Stimulated activated CD8-positive, alpha-beta memory T cell treated with anti-CD3 and anti-CD28 coated beads, Interleukin-7, amount 100 ng/mL, for 1 hour (primary cell): ENCODE measurements at places on chromosomes 4 and X.

- no peak for DNase-seq
Observed at GRCh38 chrX:132171881-132172280, 44.1 kb upstream of the FRMD7 start.

- DNase-seq = no peak
Observed at GRCh38 chrX:45137531-45137930, 63.1 kb downstream of the DIPK2B start.

GRCh38 chr4:187469627-187470026 is 525.9 kb upstream of the ZFP42 start:
- no peak for DNase-seq

DNA sequence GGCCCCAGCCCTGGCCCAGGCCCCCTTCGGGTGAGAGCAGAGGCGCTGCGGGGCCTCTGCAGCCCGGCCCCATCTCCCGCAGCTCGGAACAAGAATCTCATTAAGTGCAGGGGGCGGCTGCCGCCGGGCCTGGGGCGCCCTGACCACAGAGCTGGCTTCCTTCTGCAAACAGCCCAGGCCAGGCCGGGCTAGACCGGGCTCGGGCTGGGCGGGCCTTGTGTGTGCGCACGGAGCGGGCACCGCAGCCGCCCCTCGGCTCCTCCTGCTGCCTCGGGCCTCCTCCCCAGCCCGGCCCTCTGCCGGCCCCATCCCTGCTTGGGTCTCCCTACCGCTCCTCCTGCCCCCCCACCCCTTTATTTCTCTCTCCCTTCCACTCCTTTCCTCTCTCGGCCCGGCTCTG is 83.3 kb downstream of the EFNB1 start:
- DNase-seq = no peak

GRCh38 chr4:184924516-184924915 is 93.8 kb upstream of the HELT start:
- no peak for DNase-seq

- DNase-seq = peak; percentile 7
Observed at GRCh38 chr4:98260047-98260578, 1.1 kb upstream of the RAP1GDS1 start.

DNA sequence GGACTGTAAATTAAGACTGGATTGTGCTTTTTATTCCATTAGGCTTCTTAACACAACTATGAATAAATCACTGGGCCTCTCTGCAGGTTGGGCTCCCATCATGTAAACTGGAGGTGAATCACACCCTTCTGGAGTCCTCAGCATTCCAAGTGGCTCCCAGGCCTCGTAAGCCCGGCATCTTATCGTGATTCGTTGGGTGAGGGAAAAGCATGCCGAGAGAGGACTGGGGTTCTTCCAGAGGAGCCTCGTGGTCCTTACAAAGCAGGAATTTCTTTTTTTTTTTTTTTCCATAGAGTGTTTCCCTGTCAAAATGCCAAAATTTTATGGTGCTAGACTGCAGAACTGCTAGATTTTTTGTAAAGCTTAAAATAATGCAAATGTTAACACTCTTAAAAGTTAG is 20.0 kb downstream of the CLDN22 start:
- DNase-seq = no peak

- no peak for DNase-seq
Observed at GRCh38 chr4:8396762-8397406, 43.6 kb downstream of the ACOX3 start.

DNA sequence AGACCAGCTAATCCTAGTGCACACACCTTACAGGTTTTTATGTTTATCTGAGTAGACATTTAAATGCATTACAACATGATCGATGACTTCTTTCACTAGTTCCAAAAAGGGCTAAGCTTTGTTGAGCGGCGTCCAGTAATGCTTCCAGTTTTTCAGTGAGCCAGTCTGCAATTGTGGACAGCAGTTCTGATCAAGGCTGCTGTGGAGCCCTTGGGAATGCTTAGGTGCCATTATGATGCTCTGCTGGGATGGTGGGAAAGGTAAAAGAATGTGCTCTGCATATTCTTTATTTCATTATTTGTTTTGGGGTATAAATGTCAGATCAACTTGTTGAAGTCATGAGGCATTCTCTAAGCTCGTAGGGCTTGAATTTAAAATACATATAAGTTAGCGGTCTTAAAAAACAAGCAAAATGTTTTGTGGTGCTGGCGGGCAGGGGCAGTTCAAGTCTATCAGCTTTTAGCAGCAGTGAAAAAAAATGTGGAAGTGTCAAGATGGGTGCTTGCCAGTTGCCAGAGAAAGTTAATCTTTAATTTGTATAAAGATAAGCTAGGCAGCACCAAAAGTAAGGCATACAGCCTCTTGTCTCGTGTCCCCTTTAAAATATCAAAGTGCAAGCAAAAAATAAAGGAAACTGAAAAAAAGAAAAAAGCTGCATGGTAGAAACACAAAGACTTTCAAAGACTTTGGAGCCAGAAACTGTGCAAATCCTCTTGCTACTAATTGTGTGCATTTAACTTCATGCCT is 5.8 kb downstream of the MID1IP1 start:
- DNase-seq = no peak

DNA sequence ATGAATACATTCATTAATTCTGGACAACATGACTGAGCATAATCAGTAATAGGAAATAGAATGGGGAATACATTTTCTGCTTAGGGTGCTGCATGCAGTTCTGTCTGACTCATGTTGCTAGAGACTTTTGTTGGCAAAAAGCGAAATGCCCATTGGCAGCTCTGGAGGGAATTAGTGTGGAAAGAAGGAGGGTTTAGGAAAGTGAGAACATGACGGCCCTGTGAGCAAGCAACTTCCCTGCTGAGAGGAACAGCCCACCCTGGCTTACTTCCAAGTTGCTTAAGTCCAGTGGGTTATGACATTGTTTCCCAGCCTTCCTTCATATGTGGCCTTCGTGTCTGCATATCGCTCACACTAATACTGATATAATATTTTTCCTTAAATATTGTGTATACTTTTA is 13.8 kb downstream of the MAD2L1 start:
- DNase-seq = no peak

- DNase-seq = no peak
Observed at GRCh38 chrX:95885074-95885473, 799.6 kb upstream of the DIAPH2 start.

DNA sequence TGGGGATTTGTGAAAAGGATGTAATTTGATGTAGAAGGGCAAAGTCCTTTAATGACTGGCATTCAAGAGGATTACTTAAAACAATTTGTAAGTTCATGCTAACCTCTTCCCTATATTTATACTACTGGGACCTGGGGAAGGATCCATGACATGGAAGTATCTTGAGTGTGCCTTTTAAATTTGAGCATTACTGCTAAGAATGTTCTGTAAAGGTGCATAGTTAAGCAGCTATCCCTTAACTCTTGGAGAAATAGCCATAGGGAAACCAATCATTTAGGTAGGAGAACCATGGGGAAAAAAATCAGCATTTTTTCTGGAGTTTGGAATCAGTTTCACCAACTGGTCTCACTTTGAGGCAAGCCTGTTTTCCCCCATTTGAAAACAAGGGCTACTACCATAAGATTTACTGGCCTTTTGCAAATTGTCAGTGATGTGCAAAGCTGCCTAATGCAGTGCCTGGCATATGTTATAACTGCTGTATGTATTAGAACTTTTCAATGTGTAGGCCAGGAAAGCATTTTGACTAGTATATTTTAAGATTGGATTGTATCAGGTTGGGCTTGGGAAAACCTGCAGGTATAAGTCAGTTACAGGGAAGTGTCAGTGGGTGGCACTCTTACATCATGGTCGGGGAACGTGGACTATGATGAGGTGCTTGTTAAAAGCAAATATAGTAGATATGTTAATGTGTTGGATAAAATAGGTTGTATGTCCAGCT is 72.1 kb downstream of the PRSS12 start:
- DNase-seq = no peak

DNA sequence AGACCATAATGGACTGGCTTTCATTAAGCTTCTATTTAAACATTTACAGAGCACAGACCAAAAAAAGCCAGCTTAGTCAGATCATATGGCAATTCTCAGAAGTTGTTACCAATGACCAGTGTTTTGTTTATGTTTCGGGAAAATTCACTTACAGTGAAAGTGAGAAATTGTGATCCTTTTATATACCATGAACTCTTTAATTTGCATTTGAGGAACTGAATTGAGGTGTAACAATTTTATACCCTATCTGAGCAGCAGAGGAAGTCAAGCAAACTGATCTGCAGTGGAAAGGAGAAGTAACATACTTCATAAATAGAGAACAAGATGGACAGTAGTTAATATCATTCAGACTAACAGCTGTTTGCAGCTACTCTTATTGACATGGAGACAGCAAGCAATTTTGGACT is 97.1 kb downstream of the TMA16 start:
- no peak for DNase-seq

GRCh38 chr4:110627977-110628662 is 5.2 kb upstream of the PITX2 start:
- DNase-seq = no peak

GRCh38 chr4:48986654-48987164 is 634 bp downstream of the CWH43 start:
- no peak for DNase-seq

GRCh38 chr4:78613522-78614321 is 62.2 kb downstream of the ANXA3 start:
- DNase-seq = no peak

DNA sequence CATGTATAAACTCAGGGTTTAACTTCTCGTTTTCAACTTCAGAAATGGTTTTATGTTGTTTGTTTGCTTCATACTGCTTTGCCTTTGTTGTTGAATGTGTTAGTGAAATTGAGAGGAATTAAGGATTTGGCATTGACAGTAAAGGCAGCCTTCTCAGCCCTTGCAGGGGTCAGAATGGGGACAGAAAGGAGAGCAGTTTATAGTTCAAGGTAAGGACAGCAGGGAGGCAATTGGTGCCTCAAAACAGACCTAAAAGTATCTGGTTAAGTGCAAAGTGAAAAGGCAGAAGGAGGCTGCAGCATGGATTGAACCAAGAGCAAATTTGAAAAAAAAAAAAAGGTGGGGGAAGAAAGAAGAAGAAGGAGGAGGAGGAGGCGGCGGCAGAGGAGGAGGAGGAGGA is 835.0 kb upstream of the ADGRL3 start:
- DNase-seq = no peak

- no peak for DNase-seq
Observed at GRCh38 chr4:138975225-138975624, 40.4 kb upstream of the NOCT start.

- DNase-seq = no peak
Observed at GRCh38 chrX:44483965-44484606, 58.6 kb downstream of the FUNDC1 start.

DNA sequence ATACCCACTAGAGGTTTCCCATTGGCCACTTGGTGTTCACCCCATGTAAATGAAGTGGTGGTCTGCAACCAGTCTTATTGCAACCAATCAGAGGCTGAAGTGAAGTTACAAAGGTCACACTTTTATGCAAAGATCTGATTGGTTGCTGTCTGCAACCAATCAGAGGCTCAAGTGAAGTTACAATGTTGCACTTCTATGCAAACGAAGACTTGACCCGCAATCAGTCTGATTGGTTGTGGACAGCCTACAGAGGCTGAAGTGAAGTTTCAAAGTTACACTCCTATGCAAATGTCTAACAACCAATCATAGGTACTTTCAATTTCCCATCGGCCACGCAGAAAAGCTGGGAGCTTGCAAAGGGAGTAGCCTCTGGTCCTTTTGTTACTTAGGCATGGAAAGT is 22.3 kb upstream of the XPNPEP2 start:
- no peak for DNase-seq

- DNase-seq = no peak
Observed at GRCh38 chrX:69133921-69134542, 31.2 kb downstream of the PJA1 start.

- DNase-seq = no peak
Observed at GRCh38 chr4:98290511-98290910, 29.3 kb downstream of the RAP1GDS1 start.

GRCh38 chrX:109172091-109172602 is 309.7 kb downstream of the GUCY2F start:
- DNase-seq = no peak

DNA sequence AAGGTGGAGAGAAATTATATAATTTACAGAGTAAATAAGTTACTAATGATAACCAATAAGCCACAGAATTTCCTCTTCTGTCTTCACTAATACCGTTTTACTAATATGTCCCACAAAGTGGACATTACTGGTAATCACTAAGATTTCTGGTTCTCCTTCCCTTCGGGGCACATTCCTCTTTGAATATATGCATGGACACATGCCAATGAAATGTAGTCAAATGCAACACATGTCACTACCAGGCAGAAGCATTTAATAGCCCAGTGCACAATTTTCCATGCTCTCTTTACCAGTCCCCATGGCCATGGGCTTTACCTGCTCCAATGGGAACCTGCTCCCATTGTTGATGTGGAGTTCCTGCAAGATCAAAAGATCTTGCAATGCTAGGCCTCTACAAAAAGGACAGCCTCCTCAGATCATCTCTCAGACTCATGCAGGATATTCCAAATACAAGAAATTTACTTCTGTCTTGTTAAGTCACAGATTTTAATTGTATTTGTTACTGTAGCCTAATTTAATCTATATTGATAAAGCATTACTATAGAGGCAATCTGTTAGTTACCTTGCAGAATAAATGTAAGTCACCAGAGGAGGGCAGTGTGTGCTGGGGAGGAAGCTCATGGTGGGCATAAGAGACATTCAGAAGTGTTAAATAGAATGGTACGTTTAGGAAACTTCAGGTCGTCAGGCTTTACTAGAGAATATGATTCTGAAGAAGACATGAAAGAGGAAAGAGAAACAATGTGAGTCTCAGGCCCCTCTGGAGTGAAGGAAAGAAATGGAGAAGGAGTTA is 37.1 kb upstream of the INPP4B start:
- no peak for DNase-seq

GRCh38 chr4:178823673-178824295 is 1381.5 kb upstream of the AGA start:
- DNase-seq = no peak

DNA sequence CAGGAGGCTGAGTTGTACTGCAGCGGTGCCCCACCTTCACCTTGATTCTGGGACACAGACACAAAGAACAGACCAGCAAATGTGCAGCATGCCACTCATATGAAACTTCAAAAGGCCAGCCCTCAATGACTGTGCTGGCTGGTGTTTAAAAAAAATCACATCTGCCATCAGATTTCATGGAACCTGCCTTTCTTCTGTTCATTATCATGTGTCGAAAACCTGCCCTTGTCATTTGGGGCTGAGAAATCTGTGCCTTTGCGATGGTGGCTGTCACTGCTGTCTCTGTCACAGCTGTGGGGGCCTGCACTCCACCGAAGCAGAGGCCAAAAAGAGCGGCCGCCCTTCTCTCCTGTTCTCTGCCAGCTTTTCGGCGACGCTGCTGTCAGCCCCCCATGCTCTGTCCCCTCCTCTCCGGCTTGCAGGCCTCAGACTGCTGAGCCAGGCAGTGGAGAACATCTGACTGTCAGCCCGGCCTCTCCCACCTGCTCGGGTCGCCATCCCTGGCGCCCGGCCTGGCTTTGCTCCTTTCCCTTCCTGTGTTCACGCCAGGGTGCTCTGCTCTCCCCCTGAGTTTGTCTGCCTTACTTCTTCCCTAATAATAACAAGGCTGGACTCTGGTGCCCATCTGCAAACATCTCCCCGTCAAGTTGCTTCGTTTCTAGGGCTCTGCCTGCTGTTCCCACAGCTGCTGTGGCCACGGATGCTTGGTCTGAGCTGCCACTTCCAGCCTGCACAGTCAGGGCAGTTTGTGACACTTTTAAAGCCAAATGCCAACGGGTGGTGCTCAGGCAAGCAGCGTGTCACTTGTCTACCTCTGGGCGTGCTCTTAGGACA is 355.2 kb downstream of the UNC5C start:
- no peak for DNase-seq

- DNase-seq = no peak
Observed at GRCh38 chrX:129638917-129639316, 15.8 kb downstream of the APLN start.
